CD4-positive, alpha-beta T cell treated with Interleukin-15 for 1 hour (primary cell): ENCODE measurements at places on chromosomes 5 and 9.
A peak's percentile ranks its signal among the peaks of the same experiment; 100 is the strongest.

DNA sequence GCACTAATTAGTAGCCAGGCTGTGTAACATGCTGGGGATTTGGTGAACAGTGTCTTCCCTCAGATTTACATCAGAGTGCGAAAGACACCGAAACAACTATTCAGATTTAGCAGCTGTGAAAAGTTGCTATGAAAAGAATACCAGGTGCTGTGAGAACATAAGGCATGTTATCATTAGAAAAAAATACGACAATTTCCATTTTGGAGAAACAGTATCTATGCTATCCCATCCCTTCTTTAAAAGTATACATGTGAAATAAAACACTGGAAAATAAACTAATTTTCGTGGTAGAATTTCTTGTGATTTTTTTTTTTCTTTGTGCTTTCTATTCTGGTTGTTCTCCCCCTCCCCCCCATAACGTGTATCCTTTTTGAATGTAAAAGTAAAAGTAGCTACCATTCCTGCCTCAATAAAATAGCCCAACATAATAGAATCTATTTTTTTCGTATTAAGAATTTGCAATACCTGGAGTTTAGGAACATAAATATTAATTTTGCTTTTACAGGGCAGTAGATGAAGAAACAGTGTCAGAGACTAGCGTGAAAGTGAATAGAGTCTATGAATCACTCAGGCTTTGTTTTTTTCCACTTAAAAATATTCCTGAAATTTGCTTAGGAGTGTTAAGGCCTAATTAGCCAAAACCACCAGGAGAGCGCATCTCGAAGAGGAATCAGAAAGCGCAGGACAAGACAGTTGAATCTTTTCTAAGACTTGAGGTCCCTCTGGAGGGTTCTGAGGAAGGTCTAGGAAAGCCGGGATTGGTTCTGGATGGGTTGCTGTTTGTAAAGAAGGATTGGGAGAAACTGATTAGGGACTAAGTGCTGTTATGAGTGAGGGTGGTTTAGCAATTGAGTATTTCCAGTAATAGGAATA, 813 bp upstream of the SLU7 start:
- DNase-seq: no peak

DNA sequence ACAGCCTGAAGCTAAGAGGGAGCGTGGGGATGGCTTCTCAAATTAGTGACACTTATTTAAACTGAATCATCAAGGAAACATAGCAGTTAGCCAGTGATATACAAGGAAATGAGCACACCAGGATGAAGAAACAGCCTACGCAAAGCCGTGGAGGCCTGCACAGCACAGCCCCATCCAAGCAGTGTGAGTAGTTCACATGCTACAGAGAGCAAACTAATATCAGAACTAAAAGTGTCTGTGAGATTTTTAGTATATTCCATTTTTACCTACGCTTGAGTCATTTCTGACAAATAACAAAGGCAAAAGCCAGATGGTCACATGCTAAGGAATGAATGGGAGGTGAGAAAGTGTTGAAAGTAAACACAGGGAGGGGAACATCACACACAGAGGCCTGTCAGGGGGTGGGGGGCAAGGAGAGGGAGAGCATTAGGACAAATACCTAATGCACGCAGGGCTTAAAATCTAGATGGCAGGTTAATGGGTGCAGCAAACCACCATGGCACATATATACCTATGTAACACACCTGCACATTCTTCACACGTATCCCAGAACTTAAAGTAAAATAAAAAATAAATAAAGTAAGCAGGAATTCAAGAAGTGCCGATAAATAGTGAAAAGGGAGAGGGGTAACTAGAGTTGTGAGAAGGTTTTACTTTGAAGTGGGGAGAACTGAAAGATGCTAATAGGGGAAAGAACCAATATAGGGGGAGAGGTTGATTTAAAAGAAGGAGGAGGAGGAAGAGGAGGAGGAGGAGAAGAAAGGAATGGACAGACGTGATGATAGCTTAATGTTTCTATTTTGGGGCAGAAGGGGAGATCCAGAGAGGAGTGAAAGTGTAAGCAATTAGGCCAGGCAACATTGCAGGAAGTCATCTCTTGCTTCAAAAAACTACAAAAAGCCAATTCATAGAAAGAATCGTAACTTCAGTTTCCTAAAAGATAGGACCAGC, 100.9 kb upstream of the PTGER4 start:
- no peak for DNase-seq

DNA sequence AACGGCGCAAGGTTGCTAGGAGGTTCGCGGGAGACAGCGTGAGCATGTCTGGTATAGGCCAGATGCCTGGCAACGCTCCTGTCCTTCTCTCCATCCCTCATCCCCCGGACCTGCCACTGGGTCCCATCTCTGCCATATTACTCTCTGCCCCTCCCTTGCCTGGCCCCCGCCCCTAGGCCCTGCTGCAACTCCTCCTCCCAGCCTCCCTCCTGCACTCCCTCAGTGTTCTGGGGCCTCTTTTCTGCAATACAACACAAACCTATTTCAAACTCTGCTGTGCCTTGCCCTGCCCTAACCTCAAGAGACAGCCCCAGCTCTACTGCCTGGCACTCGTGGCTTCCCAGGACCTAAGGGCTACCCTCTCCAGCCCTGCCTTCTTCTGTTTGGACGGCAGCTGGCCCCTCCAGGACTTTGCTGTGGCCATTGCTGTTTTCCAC, 8.9 kb upstream of the DBN1 start:
- no peak for DNase-seq

GRCh38 chr9:134297083-134297410, 29.2 kb upstream of the RXRA start:
- DNase-seq: no peak

GRCh38 chr9:98214811-98215210, 22.4 kb upstream of the CORO2A start:
- DNase-seq: no peak

- no peak for DNase-seq
These were observed 64.2 kb upstream of the ABL1 start for GRCh38 chr9:130770679-130771442.

- no peak for DNase-seq
These were observed 119.9 kb downstream of the KDM4C start for GRCh38 chr9:6877671-6878161.

DNA sequence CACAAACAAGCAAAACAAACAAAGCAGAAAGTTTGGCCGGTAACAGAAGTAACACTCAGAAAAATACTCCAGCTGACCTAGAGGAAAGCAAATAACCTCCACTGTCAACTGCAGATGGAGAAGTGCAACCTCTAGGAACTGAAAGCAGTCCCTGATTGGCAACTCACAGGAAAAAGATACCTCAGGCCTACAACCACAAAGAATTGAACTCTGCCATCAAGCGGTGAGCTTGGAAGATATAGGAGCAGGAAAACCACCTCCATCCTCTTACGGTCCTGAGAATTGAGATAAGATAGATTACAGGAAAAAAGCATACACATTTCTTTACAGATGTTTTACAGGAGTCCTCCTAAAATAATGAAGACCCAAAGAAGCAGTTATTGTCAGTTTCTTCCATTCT, 184.5 kb downstream of the PDZD2 start:
- DNase-seq: no peak

DNA sequence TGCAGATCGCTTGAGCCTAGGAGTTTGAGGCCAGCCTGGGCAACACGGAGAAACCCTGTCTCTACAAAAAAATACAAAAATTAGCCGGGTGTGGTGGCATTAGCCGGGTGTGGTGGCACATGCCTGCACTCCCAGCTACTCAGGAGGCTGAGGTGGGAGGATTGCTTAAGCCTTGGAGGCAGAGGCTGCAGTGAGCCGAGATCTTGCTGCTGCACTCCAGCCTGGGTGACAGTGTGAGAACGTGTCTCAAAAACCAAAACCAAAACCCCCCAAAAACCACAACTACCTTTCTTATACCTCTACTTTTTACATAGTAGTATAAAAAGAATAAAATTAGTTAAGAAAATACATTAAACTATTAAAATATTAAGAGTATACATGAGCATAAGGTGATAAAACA, 121.2 kb downstream of the RAPGEF6 start:
- no peak for DNase-seq

DNA sequence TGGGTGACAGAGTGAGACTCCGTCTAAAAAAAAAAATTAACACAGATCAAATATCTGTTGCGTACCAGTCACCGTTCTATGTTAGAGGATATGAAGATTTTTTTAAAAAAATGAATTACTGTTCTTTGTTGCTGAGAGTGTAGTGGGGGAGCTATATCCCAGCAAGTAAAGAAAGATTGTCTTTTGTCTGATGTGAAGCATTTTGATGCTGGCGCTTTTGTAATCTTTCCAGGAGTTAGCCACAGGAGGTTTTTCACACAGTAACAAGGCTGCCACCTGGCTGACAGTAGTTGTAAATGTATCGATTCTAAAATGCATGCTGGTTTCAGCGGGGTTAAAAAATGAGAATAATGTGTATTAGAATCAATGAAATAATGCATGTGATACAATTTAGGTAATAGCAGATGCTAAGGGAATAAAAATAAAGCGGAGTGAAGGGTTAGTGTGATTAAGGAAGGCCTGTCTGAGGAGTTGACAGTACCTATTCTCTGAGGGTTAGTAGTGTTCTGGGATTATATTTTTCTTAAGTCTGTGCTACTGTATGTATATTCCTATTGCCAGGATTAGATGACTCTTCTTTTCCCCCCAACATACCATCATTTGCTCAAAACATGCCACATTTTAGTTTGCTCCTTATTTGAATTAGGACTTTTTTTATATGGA, 3.4 kb downstream of the LMNB1 start:
- peak; percentile 58 for DNase-seq

GRCh38 chr5:143229426-143229895, 174.0 kb downstream of the NR3C1 start:
- no peak for DNase-seq

DNA sequence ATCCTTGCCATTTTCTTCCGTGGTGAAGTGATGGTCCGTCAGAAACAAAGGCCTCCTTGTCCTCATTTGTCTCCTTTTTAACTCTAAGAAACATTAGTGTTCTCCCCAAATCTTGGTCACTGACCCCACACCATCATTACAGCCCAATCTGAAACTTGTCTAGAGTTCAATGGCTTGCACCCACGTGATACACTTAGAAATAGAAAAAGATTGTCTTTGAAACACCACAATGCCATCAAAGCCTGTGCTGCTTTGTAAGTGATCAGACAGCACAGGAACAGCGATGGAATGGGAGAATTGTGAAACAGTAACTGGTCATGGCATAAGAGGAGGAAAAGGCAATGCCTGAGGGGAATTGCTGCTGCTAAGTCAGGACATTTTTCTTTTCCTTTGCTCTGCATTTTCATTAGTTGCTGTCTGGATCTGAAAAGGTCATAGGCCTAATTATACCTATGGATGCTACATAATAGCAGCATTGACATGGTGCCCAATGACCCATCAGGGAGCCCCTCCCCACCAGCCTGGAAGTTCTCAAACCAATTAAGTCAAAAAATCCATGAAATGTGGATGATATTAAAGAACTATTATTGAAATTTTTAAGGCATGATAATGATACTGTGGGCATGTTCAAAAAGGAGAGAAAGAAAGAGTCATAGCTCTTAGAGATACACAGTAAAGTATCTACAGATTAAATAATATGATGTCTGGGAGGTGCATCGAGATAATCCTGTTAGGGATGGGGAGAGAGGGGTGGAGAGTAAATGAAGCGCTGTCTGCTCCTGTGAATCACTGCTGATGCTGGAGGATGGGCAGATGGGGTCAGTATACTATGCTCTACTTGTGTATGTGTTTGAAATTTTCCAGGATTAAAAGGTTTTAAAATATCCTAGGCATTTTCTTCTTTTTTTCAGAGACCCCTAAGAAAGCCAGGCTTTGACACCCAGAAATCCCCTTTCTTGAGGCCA, 83.6 kb downstream of the ENC1 start:
- no peak for DNase-seq

DNA sequence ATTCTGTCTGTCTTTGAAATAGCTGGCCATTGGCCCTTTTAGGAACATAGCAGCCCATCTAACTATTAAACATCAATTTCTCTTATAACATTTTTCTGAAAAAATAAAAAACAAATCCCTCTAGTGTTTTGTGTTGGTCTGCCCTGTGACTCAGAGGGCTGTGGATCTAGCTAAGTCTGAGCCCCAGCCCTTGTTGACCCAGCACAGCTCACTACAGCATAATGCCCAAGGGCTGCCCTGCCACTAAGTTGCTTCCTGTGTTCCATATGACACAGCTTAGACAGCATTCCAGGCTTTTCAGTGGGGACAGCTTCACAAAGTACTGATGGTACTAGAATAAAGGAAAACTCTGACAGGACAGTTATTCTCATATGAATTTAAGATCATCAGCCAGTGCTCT, 136.0 kb downstream of the SCAMP1 start:
- no peak for DNase-seq

- DNase-seq: no peak
These were observed 422.6 kb downstream of the EFNA5 start for GRCh38 chr5:107248066-107248695.

DNA sequence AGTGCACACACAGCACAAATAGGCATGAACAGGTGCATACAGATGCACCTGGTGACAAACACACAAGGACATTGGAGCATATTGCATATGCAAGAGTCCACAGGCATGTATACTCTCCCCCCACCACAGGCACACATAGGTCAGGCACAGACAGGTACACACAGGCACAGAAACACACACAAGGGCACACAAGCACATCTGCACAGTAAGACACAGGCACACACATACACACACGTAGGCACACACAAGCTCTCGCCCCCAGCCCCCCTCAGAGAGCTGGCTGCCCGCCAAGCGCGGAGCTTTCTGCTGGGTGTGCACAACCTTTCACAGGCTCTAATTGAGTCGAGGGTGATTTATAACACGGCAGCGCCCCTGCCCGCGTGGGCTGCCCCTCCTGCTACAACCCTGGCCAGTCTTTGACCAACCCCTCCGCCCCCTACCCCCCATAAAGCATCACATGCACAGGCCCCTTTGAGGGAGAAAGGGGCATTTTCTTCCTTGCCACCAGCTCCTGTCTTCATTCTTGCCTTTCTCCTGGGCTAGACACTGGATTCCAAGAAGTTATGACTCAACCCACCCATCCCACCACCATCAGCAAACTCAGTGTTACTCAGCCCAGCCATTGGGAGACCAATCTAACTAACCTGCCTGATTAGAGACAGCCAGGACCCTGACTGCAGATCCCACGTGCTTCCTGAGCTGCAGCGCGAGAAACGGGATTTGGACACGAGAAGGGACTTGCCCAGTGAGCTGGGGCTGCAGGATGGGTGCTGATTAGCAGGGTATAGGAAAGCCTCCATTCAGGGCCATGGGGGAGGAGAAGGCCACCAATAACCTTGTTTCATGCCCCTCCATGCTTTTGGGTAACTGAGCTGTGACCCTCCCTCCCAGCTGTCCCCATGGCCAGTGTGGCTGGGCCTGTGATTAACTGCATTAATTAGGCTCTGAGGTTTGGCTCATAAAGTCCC, 42.8 kb upstream of the PSD2 start:
- DNase-seq: no peak
